ENCODE measurements at places on chromosomes 11 and 22.

- DNase-seq = no peak
Measured at GRCh38 chr11:33919645-33920044, 27.8 kb upstream of the LMO2 start.

DNA sequence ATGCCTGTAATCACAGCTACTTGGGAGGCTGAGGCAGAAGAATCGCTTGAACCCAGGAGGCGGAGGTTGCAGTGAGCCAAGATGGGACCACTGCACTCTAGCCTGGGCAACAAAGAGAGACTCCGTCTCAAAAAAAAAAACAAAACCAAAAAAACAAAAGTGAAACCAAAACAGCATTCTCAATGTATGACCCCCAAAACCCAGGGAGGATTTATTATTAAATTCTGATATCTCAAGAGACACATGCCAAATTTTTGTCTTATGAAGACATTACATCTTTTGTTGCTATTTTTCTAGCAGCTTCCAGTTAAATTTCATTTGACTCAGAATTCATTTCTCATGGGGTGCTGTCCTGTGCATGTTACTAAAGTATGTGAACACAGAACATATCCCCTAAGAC, 3.0 kb upstream of the YPEL4 start:
- DNase-seq = no peak

DNA sequence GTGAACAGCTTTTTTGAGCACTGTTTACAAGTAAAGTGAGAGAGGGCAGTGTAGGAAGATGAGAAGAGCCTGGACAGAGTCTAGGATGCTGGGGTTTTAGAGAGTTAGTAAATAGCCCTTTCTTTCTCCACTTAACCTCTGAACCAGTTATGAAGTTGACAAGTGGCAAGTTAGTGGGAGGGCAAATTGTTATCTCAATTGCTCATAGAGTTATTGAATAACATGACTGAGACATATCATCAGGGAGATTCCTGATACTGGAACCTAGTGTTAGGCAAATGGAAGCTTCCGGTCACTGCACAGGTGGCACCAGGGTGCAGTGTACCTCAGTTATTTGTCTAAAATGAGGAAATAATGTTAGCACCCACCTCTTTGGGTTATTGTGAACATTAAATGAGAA, 57.8 kb upstream of the PTPN5 start:
- DNase-seq = no peak

GRCh38 chr11:120759046-120759445, 247.5 kb downstream of the GRIK4 start:
- no peak for DNase-seq

GRCh38 chr11:34732831-34733230, 111.9 kb downstream of the EHF start:
- DNase-seq = no peak

- no peak for DNase-seq
Measured at GRCh38 chr11:68303083-68303482, 9.3 kb upstream of the LRP5 start.

- DNase-seq = no peak
Measured at GRCh38 chr11:40647295-40647694, 812.2 kb downstream of the LRRC4C start.

DNA sequence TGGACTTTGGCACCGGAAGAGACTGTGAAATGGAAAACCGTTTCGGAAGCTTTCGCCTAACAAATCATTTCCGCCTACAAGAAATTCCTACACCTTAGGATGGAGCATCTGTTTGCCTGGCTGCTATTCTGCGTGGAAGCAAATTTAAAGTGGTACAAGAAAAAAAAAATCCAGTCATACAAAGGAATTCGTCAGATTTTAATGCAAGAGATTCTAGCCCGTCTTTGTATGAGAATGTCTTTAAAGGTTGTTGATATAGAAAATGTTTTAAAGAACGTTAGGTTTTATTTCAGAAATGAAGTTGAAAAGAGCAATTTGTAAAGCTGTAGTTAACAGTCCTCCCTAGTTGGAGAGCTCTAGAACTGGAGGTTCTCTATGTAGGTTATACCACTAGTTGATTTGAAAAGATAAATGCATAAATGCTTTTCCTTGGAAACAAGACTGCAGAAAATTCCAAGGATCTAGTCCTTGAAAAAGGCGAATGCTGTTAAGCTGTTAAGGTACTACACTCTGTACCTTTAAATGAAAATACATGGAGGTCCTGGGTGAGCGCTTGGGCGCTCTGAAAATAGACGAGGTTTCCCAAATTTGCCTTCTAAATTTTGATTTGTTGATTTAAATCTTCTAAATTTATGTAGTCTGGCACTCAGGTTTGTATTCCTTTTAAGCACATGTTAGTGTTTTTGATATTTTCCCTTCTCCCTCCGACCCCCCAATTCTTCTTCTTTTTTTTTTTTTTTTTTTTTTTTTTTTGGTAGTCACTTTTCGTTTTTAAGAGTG, 2.4 kb downstream of the NCR3LG1 start:
- no peak for DNase-seq

GRCh38 chr11:76209973-76210930, 4.0 kb upstream of the WNT11 start:
- DNase-seq = no peak

- DNase-seq = no peak
Measured at GRCh38 chr11:58446294-58446693, 4.3 kb upstream of the OR5B12 start.

- DNase-seq = no peak
Measured at GRCh38 chr11:122202161-122202950, 86.3 kb upstream of the BLID start.

DNA sequence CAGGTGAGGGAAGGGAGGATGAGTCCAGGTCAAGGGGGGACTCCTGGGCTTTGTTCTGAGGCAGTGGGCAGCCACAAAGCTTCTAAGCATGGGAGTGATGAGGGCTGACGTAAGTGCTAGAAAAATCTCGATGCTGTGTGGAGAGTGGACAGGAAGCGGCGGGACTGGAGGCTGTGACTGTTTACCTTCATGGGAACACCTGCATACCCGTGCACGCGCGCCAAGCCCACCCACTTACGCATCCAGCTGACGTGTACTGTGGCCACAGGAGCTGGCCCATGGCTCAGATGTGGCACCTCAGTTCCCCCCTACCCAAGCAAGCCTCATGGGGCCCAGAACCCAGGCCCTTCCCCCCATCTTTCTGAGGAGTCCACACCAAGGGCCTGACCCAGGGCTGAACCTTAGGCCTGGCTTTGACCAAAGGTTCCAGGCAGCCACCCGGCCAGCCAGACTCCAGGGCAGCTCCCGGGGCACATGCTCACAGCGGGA, 14.0 kb downstream of the MYRF start:
- no peak for DNase-seq

GRCh38 chr11:77407613-77408012, 66.3 kb downstream of the PAK1 start:
- DNase-seq = no peak

DNA sequence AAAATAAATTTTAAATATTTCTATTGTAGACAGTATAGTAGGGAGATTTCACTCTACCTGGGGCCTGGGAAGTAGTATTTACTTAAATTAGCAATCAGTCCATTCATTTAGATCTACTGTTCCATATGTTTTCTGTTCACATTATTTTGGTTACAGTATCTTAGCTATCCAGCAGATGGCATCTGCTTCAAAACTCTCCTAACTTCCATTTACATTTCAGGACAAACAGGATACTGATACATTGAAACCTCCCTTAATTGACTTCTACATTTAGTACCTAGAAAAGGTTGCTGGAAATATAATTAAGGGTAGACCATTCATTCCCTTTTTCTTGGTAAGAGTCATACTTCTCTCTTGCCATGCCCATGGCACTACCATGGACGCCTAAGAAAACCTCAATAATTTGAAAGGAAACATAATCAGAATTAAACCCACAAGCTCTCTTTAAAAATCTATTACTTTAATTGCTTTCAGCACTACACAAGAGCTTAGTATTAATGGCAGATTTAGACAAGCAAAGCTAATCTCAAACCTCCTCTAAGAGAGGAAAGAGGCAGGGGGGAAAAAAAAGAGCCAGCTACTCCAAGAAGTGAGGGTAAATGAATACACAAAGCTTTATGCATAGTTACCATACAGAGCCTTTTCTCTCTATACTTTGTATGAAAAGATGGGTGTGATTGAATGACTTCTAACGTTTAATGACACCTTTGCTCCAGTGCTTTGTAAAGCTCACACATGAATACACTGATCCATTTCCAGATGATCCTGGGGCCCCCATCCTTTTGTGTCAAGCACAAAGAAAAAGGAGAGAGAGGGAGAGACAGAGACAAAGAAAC, 131.2 kb upstream of the MTMR2 start:
- no peak for DNase-seq

DNA sequence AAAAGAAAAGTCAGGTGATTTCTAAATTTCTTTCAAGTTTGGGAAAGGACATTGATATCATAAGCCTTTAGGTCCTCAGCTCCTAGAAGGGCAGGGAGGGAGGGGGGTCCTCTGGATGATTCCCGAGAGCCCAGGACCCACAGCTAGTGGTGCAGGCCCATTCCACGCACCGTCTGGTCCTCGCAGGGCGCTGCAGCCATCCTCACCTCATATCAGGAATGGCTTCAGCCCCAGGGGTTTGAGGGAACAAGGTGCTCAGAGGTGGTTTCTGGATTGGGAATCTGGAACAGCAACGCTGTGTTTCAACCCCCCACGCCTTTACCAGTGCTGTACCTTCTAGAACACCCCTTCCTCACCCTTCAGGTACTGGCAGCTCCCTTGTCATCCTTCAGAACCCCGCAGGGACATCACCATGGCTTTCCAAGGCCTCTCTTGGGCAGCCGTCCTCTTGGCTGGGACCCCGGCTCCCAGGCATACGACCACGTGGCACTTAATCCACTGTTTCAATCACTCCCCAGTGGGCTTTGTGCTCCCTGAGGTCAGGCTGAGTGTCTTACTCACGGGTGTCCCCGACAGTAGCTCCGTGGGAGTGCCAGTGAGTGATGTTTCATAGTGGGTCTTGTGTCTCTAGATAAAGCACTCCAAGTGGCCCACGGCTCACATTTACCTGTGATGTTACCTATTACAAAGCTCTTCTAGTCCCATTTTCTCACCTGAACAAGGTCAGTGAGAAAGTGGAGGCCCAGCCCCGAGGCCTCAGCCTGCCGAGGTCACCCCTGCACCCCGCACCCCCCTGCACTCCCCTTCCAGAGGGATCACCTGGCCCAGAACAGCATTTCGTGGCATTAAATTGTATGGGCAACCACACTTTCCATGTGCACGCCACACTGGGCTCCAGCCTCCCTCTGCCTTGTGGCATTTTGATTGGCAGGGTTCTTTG, 93.9 kb downstream of the MORC2 start:
- DNase-seq = no peak

- no peak for DNase-seq
Measured at GRCh38 chr22:19959043-19959586, 17.5 kb upstream of the TXNRD2 start.

- no peak for DNase-seq
Measured at GRCh38 chr11:101127699-101128570, 1.7 kb downstream of the PGR start.

GRCh38 chr11:66316849-66317251, at the start of gene CD248:
Gene CD248 (minus strand): TSS chr11:66317044. CDS start chr11:66317027, 17 bp downstream.
- no peak for DNase-seq

GRCh38 chr11:121112498-121113455, 11.7 kb downstream of the TECTA start:
- DNase-seq = peak; percentile 4

- DNase-seq = no peak
Measured at GRCh38 chr11:30172883-30173311, 57.9 kb upstream of the FSHB start.

DNA sequence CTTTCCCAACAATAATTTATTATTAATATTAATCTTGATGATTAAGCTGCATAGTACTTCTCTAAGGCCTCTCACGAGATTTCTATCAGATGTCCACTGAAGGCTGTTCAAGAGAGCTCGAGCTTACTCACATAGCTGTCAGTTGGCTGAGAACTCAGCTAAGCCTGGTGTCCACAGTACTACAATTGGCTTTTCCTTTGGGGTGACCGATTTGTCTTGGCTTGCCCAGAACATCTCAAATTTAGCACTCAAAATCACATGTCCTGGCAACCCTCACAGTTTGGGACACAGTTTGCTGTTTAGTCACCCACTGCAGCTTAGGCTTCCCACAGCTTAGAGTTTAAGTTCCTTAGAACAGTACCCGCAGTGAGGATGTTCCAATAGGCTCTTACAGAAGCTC, 96.5 kb downstream of the LUZP2 start:
- no peak for DNase-seq

- no peak for DNase-seq
Measured at GRCh38 chr22:33883961-33884808, 36.1 kb downstream of the LARGE1 start.

- DNase-seq = no peak
Measured at GRCh38 chr11:27196203-27196897, 155.7 kb downstream of the BBOX1 start.

- no peak for DNase-seq
Measured at GRCh38 chr11:10288881-10289764, 4.9 kb downstream of the SBF2 start.

GRCh38 chr22:17903564-17904295, 120.6 kb downstream of the MICAL3 start:
- DNase-seq = no peak

DNA sequence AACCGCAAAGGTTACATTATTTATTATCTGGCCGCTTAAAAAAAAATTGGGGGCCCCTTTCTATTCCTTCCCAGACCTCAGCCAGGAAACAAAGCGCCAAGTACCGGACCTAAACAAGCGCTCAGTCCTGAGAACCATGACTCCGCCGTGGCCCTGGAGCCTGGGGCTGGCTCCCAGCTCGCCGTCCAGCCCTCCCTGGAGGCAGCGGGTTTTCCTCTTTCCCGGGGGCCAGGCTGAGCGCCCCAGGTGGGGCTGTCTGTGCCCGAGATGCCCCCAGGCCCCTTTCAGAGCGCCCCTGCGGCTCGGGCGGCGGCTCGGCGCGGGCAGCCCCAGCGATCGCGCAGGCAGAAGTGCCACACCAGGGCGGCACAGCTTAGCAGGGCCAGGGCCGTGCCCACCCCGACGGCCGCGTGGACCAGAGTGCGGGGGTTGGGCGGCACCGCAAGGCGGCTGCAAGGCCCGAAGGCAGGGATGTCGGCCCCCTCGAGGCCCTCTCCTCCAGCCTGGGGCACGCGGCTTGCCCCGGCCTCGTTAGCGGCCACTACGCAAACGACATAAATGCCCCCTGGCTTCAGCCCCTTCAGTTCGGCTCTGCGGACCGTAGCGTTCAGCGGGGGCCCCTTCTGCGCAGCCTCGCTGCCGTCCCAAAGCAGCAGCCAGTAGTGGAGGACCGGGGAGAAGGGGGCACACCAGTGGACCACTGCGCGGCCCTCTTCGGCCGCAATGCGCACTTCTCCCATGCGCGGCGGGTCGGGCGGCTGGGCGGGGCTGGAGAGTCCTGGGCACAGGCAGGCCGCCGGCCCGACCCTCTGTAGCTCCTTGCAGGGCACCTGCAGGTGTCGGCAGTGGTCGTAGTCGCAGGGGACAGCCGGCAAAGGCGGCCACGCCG, 1.6 kb downstream of the LRRN4CL start:
- DNase-seq = no peak

DNA sequence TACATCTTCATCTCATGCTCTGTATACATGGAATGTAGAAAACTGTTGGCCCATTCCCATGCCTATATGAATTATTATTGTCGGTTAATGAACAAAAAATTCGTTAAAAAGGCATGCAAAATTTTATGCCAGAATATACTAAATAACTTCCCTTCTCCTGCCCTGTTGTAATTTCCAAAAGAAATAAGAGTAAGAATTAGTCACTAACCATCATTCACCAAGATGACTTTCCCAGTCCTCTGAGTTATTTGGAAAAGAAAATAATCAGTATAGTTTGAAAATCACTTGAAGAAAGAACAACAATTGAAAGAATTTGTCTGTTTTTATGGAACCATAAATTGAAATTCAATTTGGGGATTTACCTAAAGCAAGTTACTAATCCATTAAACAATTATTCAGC, 1149.1 kb upstream of the RAG2 start:
- no peak for DNase-seq

GRCh38 chr11:128691802-128692752, 1.8 kb upstream of the FLI1 start:
- no peak for DNase-seq

Measured in activated T-cell treated with anti-CD3 and anti-CD28 coated beads for 1 hour (primary cell).